Effector memory CD8-positive, alpha-beta T cell (primary cell): ENCODE measurements at places on chromosomes 2 and 18.

DNA sequence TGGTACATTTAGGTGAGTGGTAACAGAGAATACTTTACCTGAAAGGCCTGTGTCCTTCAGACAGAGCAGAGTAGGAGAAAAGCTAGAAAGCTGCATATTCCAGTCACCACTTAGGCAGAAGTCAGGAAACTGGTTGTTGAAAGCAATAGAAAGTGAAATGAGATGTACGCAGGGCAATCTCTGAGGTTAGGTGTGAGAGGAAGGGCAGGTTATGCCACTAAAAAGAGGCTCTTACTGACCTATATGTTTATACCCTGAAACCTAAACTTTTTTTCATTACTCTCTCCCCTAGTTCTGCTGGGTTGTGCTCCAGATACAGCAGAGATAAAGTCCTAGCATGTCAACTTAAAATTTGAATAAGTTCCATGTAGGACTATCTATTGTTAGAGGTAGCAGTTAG lies 93.5 kb downstream of the COX7A2L start:
- no peak for DNase-seq
- H3K4me1 ChIP-seq: peaks cover 6% of the 10 kb centered on the region
- no peak overlapping the region for H3K4me3 ChIP-seq
- no peaks in the 10 kb centered on the region for H3K27me3 ChIP-seq
- peak overlapping the region; percentile 60 for H3K27ac ChIP-seq

DNA sequence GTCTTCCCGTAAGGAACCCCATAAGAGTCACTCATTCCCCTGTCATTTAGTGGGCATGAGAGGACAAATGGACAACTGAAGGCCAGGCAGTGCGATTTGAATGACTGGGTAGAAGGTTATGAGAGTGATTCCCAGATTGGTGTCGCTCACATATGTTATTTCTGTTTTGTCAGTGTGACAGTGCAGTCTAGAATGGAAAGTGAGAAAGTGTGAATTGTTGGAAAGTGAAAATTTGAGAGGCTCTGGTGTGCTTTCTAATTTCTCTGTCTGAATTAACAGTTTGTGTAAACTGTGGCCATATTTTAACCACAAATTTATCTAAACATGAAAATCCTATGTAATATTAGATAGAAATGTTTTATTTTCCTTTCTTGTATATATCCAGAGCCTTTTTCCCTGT lies 49.1 kb downstream of the ASXL3 start:
- no peaks in the 10 kb centered on the region for H3K36me3 ChIP-seq
- no peak overlapping the region for H3K27ac ChIP-seq
- H3K4me3 ChIP-seq: no peak overlapping the region

DNA sequence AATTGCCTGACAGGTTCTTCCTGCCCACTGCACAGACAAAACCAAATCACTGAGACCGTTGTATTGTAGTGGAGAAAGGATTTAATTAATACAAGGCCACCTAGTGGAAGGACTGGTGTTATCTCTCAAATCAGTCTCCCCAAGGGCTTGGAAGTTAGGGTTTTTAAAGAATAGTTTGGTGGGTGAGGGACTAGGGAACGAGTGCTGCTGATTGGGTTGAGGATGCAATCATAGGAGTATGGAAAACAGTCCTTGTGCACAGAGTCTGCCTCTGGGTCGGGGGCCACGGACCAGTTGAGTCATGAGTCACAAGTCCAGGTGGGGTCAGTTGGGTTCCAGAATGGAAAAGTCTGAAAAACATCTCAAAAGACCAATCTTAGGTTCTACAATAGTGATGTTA lies 89.1 kb downstream of the B3GNT2 start:
- H3K27me3 ChIP-seq: no peaks in the 10 kb centered on the region
- H3K4me1 ChIP-seq: peaks cover 13% of the 10 kb centered on the region
- H3K36me3 ChIP-seq: peaks cover 5% of the 10 kb centered on the region
- DNase-seq: no peak

GRCh38 chr2:145321344-145321743 lies 801.4 kb upstream of the ZEB2 start:
- no peak overlapping the region for H3K27ac ChIP-seq
- DNase-seq: no peak
- H3K36me3 ChIP-seq: no peaks in the 10 kb centered on the region

DNA sequence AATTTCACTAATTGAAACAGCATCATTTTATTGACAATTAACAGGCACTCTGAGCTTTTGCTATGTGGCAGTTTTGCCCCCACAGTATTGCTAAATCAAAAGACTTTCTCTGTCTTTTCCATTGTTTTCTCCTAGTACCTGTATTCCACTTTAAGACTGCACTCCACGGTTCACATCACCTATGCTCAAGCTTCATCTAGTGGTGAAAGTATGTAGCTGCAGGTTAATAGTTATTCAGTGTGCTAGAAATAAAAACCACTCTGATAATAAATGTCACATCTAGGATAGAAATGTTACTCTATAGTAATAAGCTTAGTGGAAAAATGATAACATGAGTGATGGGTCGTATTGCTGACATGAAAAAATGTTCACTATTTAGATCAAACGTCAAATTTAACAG lies 24.6 kb downstream of the ARL6IP6 start:
- H3K27ac ChIP-seq: no peak overlapping the region
- no peaks in the 10 kb centered on the region for H3K27me3 ChIP-seq
- DNase-seq: no peak
- H3K4me1 ChIP-seq: peaks cover 5% of the 10 kb centered on the region
- H3K36me3 ChIP-seq: peaks cover 19% of the 10 kb centered on the region
- no peak overlapping the region for H3K4me3 ChIP-seq

- no peaks in the 10 kb centered on the region for H3K27me3 ChIP-seq
- H3K36me3 ChIP-seq: peaks cover 3% of the 10 kb centered on the region
- DNase-seq: no peak
- no peak overlapping the region for H3K4me3 ChIP-seq
- no peak overlapping the region for H3K27ac ChIP-seq
These were observed 11.6 kb downstream of the CDKL4 start for GRCh38 chr2:39232141-39232540.

DNA sequence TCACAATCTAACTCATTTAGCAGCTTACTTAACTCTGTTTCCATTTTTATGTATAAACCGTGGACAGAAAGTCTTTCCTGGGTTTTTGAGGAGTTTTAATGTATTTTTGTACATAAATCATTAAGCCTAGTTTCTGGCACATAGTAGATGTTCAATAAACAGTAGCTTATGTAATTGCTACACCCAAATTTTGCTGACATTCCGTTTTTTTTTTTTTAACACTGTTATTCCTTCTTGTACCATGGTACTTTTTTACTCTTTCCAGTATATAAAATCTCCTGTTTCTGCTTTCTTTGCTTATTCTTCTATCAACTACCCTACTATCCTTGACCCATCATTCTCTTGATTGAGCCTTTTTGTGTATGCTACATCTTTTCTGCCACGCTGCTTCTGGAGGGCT lies 1151.3 kb upstream of the CRIM1 start:
- no peaks in the 10 kb centered on the region for H3K27me3 ChIP-seq
- DNase-seq: no peak
- no peaks in the 10 kb centered on the region for H3K36me3 ChIP-seq
- no peak overlapping the region for H3K4me3 ChIP-seq
- no peaks in the 10 kb centered on the region for H3K4me1 ChIP-seq

GRCh38 chr18:40407909-40408308 lies 1547.1 kb upstream of the PIK3C3 start:
- no peaks in the 10 kb centered on the region for H3K27me3 ChIP-seq
- H3K4me1 ChIP-seq: no peaks in the 10 kb centered on the region

GRCh38 chr2:72181616-72182015 lies 34.0 kb upstream of the CYP26B1 start:
- H3K4me3 ChIP-seq: no peak overlapping the region
- H3K4me1 ChIP-seq: no peaks in the 10 kb centered on the region
- no peaks in the 10 kb centered on the region for H3K27me3 ChIP-seq
- no peak overlapping the region for H3K27ac ChIP-seq
- DNase-seq: no peak

- H3K27me3 ChIP-seq: no peaks in the 10 kb centered on the region
- DNase-seq: no peak
- no peak overlapping the region for H3K27ac ChIP-seq
- no peaks in the 10 kb centered on the region for H3K4me1 ChIP-seq
These were observed 155.0 kb upstream of the SLC8A1 start for GRCh38 chr2:40606862-40607261.

- peaks cover 18% of the 10 kb centered on the region for H3K27me3 ChIP-seq
- DNase-seq: no peak
- no peak overlapping the region for H3K27ac ChIP-seq
- H3K36me3 ChIP-seq: peaks cover 3% of the 10 kb centered on the region
- no peaks in the 10 kb centered on the region for H3K4me1 ChIP-seq
- H3K4me3 ChIP-seq: no peak overlapping the region
These were observed 17.0 kb upstream of the MTCL1 start for GRCh38 chr18:8688216-8688800.

DNA sequence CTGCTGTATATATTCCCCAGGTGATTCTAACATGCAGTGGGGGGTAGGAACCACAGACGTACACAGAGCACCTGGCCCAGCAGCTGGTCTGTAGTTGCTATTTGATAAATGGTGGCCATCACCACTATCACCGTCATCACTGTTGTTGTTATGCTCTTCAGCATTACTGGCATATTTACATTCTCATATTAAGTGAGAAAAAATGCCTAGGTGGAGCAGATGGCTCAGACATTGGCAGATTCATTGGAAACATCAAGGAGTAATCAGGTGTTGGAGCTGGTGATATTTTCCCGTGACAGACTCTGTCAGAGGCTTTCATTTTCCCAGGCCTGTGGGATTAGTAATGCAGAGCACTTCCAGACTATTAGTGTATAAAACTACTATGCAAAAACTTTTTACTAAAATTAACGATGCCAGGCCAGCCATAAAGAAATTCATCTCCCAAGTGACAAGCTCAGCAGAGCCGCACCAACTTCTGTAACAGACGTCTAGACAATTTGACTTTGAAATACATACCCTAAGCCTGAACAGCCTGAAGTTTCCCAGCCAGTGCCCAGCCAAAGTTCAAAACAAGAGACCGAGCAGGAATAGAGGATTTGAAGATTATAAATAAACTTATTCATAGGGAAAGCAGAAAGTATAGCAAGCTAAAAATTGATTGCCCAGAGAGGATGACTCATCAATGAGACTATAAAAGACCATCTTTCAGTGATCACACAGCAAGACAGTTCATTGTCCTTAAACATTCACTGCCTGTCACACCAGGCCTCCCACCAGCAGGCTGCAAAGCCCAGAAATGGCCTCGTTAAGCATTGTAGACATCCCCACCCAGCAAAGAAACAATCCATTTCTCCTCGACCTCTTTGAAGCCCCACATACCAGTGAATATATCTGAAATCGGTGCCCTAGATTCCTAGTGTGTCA lies 247.4 kb upstream of the CHAC2 start:
- H3K4me3 ChIP-seq: no peak overlapping the region
- peaks cover 13% of the 10 kb centered on the region for H3K27me3 ChIP-seq
- H3K36me3 ChIP-seq: no peaks in the 10 kb centered on the region
- no peak for DNase-seq
- no peak overlapping the region for H3K27ac ChIP-seq
- no peaks in the 10 kb centered on the region for H3K4me1 ChIP-seq

- H3K4me3 ChIP-seq: no peak overlapping the region
- H3K4me1 ChIP-seq: no peaks in the 10 kb centered on the region
- no peak for DNase-seq
- H3K36me3 ChIP-seq: no peaks in the 10 kb centered on the region
- H3K27me3 ChIP-seq: peaks cover 57% of the 10 kb centered on the region
These were observed 226.5 kb upstream of the SPRED2 start for GRCh38 chr2:65658881-65659280.

GRCh38 chr2:150174056-150174805 lies 313.2 kb downstream of the RND3 start:
- DNase-seq: no peak
- H3K27ac ChIP-seq: no peak overlapping the region
- no peaks in the 10 kb centered on the region for H3K27me3 ChIP-seq
- no peaks in the 10 kb centered on the region for H3K4me1 ChIP-seq

GRCh38 chr18:267380-267687 lies 513 bp downstream of the THOC1 start:
- peaks cover 37% of the 10 kb centered on the region for H3K4me1 ChIP-seq
- DNase-seq: no peak

- H3K36me3 ChIP-seq: no peaks in the 10 kb centered on the region
- DNase-seq: no peak
- peaks cover 11% of the 10 kb centered on the region for H3K27me3 ChIP-seq
These were observed 74.1 kb downstream of the CABYR start for GRCh38 chr18:24212939-24213338.

- H3K27me3 ChIP-seq: no peaks in the 10 kb centered on the region
- peaks cover 15% of the 10 kb centered on the region for H3K4me1 ChIP-seq
- no peak for DNase-seq
- no peak overlapping the region for H3K27ac ChIP-seq
- H3K36me3 ChIP-seq: peaks cover 5% of the 10 kb centered on the region
- no peak overlapping the region for H3K4me3 ChIP-seq
These were observed 72.5 kb downstream of the NOL10 start for GRCh38 chr2:10617241-10617640.

DNA sequence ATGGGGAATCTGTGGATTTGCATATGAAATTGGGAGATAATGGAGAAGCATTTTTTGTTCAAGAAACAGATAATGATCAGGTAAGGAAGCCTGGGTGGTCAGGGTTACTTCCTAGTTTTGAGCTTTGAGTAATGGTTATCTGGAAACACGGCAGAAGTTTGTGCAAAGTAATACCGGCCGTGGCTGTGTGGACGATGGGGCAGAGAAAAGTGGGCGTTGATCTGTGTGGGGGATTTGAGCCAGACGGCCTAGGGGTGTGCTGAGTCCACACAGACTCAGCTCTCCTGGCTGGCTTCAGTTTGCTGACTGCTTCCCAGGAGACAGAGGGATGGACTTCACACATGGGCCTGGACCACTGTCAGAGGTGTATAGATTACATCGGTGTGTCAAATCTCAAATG lies 21.3 kb downstream of the LPIN1 start:
- H3K4me3 ChIP-seq: no peak overlapping the region
- H3K27ac ChIP-seq: no peak overlapping the region
- H3K4me1 ChIP-seq: peaks cover 23% of the 10 kb centered on the region
- no peak for DNase-seq

DNA sequence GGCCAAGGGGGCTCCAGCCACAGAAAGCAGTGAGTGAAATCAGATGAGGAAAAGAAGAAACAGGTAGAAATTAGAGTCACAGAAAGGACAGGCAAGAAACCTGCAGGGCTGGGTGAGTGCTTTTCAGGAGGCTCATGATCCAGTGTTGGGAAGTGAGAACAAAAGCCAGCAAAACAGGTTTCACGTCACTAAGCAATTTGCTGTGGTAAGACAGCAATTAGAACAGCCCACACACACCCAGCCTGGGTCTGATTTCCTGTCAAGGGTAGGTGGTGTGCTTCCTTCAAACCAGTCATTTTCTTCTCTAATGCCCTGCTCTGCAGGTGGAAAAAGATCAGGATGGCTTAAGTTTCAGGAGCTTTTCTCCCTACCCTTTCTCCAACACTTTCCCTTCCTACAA lies 52.9 kb upstream of the XDH start:
- H3K4me1 ChIP-seq: no peaks in the 10 kb centered on the region
- no peaks in the 10 kb centered on the region for H3K36me3 ChIP-seq
- H3K27ac ChIP-seq: no peak overlapping the region
- no peak overlapping the region for H3K4me3 ChIP-seq
- no peak for DNase-seq

GRCh38 chr2:4862031-4862430 lies 830.2 kb upstream of the SOX11 start:
- no peak for DNase-seq
- H3K27me3 ChIP-seq: no peaks in the 10 kb centered on the region
- no peaks in the 10 kb centered on the region for H3K36me3 ChIP-seq
- no peak overlapping the region for H3K27ac ChIP-seq
- H3K4me1 ChIP-seq: no peaks in the 10 kb centered on the region

GRCh38 chr2:202005272-202005887 lies 28.3 kb upstream of the FZD7 start:
- H3K4me3 ChIP-seq: no peak overlapping the region
- no peak overlapping the region for H3K27ac ChIP-seq
- DNase-seq: no peak
- peaks cover 27% of the 10 kb centered on the region for H3K27me3 ChIP-seq
- no peaks in the 10 kb centered on the region for H3K36me3 ChIP-seq
